ENCODE measurements at places on chromosomes 2 and 18.
A peak's percentile ranks its signal among the peaks of the same experiment; 100 is the strongest.

DNA sequence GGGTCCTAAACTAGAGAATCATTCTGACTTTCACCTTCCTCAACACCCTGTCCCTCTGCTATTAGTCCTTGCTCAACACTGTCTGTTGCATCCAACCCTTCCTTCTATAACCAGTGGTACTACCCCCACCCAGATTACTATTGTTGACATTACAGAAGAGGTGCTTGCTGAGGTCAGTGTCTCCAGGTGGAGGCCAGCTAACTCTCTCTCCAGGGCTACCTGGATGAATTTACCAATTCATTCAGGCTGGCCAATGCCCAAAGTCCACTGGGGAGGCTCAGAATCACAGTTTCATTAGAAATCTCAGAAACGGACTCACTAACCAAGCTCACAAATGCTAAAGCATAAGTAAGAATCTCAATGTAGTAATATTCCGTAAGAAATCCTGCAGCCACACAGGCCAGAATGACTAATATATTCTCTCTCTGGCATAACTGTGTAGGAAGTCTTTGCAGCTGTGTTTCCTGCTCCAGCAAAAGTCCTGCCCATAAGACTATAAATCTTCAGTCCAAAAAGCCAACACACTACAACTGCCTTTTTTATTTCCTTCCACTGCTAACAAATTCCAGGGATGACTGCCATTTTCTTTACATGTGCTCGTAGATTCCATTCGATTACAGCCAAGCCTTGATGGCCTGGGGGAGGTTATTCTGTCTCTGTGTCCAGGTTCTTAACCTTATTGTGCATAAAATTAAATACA, 10.0 kb upstream of the TTR start:
- no peak for DNase-seq

- no peak for DNase-seq
These were observed 49.7 kb upstream of the CCDC85A start for GRCh38 chr2:56133931-56134629.

DNA sequence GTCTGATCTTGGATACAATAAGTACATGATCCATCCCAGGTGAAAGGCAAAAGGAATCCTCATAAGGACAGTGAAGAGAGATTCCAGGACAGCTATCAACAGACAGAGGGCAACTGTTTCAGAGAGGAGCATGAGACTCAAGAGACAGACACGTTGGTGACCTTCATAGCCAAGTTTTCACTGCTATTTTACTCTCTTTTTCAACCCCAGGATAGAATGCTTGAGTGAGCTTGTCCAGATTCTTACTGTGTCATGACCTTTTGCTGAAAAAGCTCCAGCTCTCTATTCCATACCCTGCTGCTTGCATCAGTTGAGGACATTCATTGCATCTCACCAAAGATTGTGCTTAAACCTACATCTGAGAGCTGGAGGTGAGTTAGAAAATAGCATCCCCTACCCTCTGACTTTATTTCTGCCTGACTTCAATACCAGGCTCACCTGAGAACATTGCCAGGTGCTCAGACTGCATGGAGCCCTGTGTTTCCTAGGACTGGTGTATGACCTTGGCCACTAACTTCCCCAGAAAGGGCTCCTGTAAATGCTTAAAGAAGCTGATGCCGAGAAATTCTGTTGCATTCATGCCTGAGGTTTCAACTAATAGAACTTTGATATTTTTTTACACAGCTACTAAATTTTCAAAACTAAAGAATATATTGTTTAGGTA, 70.4 kb upstream of the TMEM17 start:
- DNase-seq, result no peak

GRCh38 chr18:50844554-50844953, 24.7 kb upstream of the MRO start:
- no peak for DNase-seq

- DNase-seq, result no peak
These were observed 143.3 kb downstream of the HDAC4 start for GRCh38 chr2:239257511-239257937.

DNA sequence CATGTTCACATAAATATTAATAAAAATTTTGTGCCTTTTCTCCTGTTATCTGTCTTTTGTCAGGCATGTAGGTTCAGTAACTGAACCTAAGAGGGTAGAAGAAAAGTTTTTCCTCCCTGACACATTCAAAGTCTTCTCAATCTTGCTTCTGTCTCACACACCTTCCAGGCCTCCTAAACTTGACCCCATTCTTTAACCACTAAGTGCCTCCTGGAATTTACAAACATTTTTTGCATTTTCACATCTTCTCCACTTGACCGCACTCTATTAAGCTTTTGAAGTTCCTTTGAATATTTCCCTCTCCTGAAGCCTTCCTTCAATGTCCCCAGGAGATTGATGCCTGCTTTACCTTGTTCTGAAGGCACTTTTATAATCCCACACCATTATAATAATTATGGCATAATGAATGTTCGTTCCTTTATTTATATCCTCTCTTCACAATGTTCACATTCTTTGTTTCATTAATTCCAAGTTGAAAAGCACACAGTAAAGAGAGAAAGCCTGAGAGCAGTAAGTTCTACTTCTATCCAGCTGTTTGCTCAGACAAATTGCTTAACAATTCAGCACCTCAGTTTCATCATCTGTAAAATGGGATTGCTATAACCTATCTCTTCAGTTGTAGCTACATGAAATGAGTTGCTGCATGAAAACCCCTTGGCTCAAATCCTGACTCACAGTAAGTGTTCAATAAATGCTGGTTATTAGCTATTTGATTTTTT, 184.8 kb upstream of the KLHL29 start:
- DNase-seq, result no peak

- DNase-seq, result peak; percentile 24
These were observed 222.1 kb downstream of the MTX2 start for GRCh38 chr2:176491172-176491904.

GRCh38 chr2:167651406-167652151, 595.8 kb downstream of the STK39 start:
- no peak for DNase-seq

DNA sequence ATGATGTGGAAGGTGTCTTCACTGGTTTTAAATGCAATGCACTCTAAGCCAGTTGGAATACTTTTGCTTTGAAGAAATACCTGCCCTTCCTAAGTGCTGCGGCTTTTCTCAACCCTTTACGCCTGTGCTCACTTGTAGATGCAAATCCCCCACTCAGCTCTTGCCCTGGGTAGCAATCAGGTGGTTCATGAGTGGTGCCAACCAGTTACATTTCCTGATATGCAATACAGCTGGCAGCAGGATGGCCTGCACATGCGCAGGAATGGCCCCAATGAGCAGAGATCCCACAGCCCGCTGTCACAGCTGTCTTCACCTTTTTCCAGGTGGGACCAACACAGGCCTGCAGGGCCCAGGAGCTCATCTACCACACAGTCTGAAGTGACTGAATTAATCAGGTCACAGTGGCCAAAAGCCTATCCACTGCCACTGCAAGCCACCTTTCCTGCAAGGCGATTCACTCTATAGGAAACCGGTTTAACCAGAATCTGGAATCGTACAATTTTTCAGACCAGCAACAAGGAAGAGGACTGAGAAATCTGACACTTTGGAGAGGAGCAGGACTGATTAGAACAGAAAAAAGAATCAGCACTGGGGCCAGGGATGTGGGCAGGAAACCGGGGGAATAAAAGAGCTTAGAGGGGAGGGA, 247.8 kb downstream of the MYT1L start:
- no peak for DNase-seq

DNA sequence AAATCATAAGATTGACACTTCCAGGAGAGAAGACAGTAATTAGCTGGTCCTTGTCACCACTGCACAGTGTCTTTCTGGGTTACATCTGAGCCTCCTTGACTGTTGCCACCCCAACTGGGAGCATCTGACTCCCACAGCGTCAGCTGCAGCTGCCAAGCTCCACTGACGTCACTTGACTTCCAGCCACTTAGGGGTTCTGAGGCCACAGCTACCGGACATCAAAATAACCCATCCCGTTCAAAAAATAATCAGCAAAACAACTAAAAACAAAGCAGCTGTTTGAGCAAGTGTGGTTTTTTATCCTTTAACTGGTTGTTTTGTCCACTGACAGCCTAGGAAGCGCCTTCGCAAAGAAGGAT, 206.5 kb upstream of the AGAP1 start:
- no peak for DNase-seq

DNA sequence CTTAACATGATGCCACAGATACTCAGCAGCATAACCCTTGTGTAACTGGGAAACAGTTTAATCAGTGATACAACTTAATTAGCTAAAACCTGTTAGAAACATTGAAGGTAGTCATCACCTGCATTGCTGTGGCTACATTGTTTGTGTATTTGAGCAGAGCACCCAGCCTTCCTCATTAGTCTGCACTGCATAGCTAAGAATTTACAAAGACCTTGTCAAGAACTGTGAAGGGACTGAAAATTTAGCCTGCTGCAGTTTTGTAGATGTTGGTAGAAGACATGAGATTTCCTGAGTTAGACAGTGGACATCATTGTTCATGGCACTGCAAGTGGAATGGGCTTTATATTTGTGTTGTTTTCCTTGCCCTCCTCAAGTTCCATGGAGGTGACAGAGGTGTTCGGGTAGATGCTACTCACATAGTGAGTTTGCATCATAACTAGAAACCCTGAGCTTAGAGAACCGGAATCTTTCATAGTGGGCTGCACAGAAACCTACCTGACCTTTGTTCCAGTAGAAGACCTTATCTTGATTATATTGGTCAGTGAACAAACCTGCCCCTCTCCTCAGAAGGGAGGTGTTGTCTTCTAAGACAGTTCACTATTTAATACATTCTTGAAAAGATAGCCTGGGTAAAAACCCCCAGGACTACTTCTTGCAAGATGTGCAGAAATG, 12.5 kb downstream of the VAPA start:
- DNase-seq, result no peak

DNA sequence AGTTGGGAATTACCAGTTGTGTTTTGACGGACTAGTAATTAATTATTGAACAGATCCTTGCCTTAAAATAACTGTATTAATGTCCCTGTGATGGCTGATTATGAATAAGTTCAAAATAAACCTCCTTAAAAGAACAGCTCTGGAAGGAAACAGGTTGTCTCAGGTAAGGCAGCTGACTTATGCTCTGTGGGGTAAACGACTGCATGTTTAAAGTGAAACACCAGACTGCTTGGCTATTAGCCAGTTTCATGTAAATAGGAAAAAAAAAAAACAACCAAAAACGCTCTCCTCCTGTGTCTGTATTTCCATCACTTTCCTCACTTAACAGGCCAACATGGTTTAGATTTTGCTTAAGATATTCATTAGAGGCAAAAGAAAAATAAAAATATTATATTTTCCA, 243.6 kb downstream of the TMEM182 start:
- DNase-seq, result no peak

- DNase-seq, result no peak
These were observed 82.3 kb downstream of the PTH2R start for GRCh38 chr2:208488686-208489564.

- DNase-seq, result no peak
These were observed 82.6 kb downstream of the MBP start for GRCh38 chr18:77049938-77050337.

DNA sequence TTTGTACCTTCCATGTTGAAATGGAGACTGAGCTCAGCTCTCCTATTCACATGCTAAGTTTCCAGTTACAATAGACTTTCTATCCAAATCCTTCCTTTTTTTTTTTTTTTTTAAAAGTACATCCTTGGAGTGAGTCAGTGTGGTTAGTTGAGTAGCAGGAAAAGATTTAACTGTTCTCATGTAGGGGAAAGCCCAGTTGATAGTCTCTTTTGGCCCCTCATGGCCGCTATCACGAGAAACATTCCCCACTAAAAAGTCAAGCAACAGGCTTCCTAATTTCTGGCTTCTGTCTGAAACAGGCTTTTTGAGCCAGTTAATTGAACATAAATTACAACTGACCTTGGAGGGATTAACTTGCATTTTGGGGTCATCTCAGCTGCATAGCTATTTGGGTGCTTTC, 161.3 kb downstream of the MEIS1 start:
- DNase-seq, result no peak

DNA sequence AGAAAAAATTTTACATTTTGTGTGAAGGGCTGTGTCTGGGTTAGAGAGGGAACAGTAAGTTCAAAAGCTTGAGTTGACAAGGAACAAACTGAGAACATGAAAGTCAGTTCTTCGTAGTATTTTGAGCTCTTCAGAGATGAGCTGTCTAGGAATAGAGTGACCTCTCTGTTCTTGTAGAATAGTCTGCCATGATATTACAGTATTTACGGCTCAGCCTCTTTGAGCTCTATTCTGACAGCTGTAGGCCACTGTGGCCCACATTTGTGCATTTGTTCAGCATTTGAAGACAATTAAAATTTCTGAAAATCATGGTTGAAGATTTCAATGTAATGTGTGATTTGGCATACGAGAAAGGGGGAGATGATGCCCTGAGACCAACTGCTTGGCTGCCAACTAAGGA, 172.8 kb downstream of the MGAT5 start:
- DNase-seq, result no peak

- DNase-seq, result no peak
These were observed 783.1 kb upstream of the LRRTM1 start for GRCh38 chr2:81087646-81088045.

- peak; percentile 6 for DNase-seq
These were observed 624 bp upstream of the MAP4K3 start for GRCh38 chr2:39437522-39438296.

DNA sequence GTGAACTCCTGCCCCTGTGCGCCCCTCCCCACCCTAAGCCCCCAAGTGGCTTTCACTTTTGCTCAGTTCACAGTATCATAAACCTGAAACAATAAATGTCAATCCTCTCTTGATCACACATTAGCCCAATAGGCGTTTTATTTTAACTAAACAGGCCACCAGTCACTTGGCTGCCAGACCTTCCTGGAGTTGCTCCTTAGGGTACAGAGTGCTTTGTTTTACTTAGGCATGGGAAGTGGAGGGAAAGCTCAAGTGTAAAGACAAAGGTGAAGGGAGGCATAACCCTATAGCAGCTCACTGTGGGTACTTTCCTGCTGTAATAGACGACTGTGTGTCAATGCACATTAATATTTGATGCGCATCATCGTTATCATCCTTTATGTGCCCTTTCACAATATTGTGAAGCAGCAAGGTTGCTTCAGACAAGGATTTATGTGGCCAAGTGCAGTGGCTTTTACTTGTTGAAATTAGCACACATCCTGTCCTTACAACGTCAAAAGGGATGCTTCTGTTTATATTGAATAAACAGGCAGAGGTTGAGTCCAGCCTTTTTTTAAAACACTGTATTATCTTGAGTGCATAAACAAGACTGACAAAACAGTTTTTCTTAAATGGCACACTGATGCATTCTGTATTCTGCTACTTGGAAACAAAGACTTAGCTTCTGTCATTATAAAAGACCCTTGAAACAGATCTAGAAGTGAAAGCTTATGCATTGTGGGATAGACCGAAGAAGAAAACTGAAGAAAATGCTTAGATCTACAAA, 168.5 kb downstream of the TMEFF2 start:
- DNase-seq, result no peak

DNA sequence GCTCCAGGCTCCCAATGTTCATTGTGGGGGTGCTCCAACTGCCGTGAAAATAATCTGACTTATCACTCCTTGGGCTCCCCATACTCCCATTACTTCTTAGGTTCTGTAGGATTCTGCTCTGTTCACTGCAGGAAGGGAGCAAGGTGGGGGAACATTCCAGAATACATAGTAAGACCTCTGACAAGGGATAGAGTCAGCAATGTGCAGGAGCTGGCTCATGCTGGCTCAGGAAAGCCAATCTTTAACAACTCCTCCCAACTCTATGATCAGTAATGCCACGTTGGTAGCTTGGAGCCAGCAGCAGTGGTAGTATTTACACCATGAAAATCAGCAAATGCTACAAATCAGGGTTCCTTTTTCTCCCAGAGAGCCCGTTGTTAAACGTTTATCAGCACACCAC, 44.4 kb downstream of the FECH start:
- DNase-seq, result no peak

GRCh38 chr2:48819206-48819735, 63.7 kb upstream of the LHCGR start:
- DNase-seq, result no peak

Measured in stimulated activated CD8-positive, alpha-beta memory T cell treated with anti-CD3 and anti-CD28 coated beads, Interleukin-4, amount 100 ng/mL, for 24 hours (primary cell).